ENCODE measurements at places on chromosomes 1 and 21.

GRCh38 chr1:154406572-154406879 lies 1.4 kb downstream of the IL6R start:
- no peak for DNase-seq

- DNase-seq: no peak
Measured at GRCh38 chr1:100631015-100631551, 88.5 kb upstream of the VCAM1 start.

GRCh38 chr1:40769815-40770214 lies 13.8 kb upstream of the KCNQ4 start:
- no peak for DNase-seq

DNA sequence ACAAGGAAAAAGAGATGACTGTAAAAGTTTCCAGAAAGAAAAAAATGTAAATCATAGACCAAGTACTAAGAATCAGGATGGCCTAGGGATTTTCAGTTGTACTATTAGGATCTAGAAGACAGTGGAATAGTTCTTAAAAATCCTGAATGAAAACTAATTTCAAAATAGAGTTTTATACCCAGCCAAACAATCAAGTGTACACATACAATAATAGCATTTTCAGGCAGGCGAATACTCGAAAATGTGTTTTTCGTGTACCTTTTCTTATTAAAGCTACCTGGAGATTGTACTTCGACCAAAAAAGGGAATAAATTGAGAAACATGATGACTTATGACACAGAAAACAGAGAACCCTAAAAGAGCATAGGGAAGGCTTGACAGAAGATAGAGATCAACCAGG lies 118.6 kb downstream of the SDCCAG8 start:
- DNase-seq: no peak

DNA sequence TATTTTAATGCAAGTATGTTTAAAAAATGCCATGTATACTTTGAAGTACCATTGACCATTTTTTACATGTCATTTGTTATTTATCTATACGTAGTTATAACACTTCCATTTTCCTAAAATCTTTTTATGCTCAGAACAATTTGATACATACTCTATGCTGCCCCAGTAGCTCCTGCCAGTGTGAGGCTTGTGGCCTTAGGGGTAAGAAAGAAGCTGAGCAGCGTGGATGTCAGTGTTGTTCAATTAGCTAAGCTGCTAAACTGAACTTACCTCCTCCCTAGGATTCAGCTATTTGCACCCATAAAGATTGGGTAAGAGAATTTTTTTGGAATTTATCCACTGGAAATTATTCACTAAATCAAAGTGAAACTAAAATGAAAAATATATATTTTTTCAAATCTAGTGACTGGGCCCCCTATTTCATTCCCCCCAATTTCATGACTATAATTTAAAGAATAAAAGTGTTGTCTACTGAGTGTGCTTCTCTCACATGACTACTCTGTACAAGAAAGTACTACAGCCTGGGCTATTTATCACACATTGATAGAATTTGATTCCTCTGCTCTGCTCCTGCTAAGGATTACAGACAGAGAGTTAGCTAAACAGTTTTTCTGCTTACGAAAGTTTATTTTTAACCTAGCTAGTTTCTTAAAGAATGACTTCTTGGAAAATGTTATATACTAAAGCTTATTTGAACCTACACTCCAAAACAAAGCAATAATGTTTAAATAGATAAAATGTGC lies 1030.3 kb upstream of the ADGRL4 start:
- DNase-seq: no peak

DNA sequence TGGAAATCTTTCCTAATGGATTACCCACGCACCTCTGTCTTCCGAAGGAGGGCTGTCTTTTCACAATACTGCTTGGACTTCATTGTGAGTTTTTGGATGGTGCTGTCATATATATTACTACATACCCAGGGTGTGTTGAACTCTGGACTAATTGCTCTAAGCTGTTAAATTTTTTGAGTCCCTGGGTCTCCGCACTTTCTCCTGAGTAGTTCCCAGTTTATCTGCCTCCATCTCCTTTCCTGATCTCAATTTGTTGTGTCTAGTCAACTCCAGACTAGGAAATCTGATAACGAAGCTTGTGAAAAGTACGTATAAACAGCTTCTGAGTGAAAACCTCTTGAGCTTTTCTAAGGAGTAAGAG lies 211.1 kb downstream of the ROR1 start:
- DNase-seq: no peak

GRCh38 chr1:93608187-93609109 lies 73.2 kb downstream of the BCAR3 start:
- DNase-seq: no peak

GRCh38 chr1:42144711-42145388 lies 8.4 kb upstream of the GUCA2B start:
- no peak for DNase-seq

DNA sequence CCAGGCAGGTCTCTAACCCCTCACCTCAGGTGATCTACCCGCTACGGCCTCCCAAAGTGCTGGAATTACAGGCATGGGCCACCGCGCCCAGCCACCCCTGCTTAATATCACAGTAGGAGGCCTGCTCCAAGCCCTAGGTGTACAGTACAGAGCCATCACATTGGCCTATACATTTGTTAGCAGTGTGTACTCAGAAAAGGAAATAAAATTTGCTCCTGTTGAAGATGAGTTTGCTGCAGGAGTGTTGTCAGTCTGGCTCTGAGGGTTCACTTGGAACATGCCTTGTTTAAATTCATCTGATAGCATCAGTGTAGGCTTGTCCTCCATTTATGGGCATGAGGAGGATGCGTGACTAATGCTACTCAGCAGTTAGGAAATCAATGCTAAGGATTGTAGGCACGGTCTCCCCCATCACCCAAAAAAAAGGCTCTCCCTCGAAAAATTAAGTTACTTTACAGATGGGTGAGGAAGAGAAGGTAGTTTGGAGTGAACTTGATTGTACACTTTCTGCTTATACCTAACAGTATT lies 4.6 kb upstream of the ENAH start:
- DNase-seq: no peak

DNA sequence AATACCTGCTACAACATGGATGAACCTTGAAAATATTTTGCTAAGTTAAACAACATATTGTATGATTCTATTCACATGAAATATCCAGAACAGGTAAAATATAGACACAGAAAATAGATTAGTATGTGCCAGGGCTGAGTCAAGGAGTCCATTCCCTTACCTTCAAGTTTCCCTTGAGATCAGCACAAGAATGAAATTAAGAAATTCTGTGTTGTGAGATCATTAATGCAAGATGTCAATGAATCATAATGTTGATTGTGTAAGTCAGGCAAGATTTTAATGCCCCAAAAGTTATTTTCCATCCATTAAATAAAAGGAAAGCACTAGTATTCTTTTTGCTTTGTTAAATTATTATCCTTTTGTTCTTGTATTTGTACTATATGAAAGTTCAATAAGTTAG lies 139.4 kb downstream of the MRPL39 start:
- DNase-seq: no peak

GRCh38 chr1:201594575-201595245 lies 55.8 kb downstream of the NAV1 start:
- no peak for DNase-seq

GRCh38 chr1:41695118-41695745 lies 210.7 kb upstream of the EDN2 start:
- DNase-seq: no peak

DNA sequence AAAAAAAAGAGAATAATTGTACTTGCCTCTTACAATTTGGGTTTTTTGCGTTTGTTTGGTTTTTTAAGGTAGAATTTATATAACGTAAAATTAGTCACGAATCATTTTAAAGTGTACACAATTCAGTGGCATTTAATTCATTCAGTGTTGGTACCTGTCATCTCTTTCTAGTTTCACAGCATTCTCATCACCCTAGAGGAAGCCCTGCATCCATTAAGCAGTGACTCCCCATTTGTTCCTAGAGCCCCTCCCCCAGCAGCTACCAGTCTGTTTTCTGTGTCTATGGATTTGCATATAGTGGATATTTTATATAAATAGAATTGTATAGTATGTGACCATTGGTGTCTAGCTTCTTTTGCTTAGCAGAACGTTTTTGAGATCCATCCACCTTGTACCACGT lies 233.2 kb upstream of the FMN2 start:
- no peak for DNase-seq

DNA sequence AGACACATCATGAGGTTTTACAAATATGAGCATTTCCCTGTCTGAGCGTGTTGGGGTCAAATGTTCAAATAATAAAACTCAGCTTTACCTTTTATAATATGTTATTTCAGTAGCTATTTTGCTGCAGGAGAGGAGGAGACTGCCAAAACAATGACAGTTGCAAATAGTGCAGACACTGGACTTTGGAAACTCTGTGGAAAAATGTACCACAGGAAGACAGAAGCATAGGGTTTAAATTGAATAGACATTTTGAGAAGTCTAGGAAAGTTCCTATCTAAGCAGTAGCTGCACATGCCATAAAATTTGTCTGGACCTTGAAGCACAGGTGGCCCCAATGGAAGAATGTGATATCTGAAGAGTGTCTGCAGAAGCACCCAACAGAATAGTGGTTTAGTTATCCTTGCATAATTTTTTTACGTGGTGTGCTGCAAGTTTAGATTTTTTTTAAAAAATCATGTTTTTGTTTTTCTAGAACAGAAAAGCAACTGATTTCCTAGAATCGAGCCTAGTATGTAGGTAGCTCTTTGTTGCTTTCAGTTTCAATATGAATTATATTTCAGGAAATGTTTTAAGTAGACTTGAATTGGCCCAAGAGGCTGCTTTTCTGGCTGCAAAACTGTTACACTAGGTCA lies 14.0 kb upstream of the GBP5 start:
- DNase-seq: no peak

DNA sequence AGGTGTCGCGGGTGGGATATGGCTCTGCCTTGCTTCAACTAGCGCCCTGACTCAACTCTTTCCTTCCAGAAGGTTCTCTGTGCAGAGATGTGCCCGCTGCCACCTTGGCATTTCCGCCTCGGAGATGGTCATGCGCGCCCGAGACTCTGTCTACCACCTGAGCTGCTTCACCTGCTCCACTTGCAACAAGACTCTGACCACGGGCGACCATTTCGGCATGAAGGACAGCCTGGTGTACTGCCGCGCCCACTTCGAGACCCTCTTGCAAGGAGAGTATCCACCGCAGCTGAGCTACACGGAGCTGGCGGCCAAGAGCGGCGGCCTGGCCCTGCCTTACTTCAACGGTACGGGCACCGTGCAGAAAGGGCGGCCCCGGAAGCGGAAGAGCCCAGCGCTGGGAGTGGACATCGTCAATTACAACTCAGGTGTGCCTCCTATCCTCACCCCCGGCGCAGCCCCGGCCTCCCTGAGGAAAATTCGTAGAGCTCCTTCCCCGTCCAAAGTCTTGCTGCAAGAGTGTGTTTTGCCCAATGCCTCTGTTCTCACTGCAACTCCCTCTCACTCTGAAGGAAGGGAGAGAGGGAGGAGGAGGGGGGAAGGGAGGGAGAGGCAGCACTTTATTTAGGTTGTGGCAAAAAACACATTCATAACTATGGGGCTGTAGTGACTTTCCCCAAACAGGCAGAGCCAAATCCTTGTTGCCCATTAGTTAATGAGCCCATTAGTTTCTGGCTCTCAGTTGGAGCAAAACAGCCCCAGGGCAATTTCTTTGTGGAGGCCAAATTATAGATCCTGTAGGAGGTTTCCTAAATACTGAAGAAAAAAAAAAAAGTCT lies 4.3 kb downstream of the LHX9 start:
- DNase-seq: no peak

- DNase-seq: no peak
Measured at GRCh38 chr1:167149793-167150491, 56.1 kb downstream of the STYXL2 start.

GRCh38 chr1:14320518-14320917 lies 278.0 kb upstream of the KAZN start:
- no peak for DNase-seq

GRCh38 chr1:119001181-119002027 lies 13.3 kb upstream of the TBX15 start:
- DNase-seq: no peak

DNA sequence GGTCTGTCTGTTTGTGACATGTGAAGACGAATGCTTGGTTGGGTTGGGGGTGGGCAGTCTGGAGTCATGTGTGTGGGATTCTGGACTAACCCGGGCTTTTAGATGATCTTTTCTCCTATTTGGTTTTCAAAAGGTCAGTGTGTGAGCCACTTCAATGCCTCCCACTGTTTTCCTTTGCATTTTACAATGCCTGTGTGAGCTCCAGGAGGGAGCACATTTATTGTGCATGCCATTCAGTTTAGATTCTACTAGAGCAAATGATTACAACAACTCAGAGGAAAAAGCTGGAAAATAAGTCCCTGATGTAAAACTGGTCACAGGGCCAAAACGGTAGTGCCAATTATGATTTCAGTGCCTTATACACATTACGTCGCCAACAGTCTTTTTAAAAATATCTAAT lies 90.9 kb downstream of the LYPLAL1 start:
- no peak for DNase-seq

- DNase-seq: no peak
Measured at GRCh38 chr1:62384276-62385005, 52.4 kb upstream of the USP1 start.

GRCh38 chr1:181423301-181423918 lies 59.9 kb upstream of the CACNA1E start:
- DNase-seq: no peak

DNA sequence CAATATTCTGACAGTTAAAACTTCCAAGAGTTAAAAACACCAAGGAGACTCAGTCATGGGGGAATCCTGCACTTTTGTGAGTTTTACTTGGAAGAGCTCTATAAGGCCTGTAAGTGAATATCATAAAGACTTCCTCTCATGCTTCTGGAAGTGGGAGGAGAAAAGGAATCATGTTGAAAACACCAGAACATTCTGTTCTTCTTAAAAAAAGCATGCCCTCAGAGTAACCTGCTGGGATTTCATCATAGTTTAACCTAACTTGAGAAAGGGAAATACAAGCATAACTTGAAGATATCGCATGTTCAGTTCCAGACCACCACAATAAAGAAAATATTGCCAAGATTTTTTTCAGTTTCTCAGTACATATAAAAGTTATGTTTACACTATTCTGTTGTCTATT lies 51.9 kb downstream of the COL11A1 start:
- DNase-seq: no peak

GRCh38 chr1:22804969-22805671 lies 94.5 kb downstream of the EPHB2 start:
- no peak for DNase-seq

DNA sequence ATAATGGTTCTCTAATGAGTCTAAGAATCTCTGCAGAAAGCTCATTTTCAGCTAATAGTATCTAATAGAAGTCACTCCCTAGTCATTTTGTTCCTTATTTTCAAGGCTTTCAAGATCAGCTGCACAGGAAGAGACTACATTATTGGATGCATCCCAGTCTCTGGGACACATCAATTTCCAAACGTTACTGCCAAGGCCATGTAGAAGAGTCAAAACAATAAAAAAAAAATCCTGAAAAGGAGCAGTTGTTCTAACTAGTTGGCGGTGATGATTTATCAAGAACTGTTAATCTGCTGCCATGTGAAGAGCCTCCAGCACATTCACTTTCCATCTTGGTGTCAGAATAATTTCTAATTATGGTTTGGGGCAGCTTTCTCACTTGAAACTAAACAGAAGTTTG lies 5.7 kb downstream of the DDAH1 start:
- no peak for DNase-seq

Data from effector memory CD8-positive, alpha-beta T cell (primary cell).